ENCODE measurements at places on chromosomes 12 and 14.

- DNase-seq = no peak
Observed at GRCh38 chr14:54420478-54421142, 20.6 kb downstream of the CNIH1 start.

DNA sequence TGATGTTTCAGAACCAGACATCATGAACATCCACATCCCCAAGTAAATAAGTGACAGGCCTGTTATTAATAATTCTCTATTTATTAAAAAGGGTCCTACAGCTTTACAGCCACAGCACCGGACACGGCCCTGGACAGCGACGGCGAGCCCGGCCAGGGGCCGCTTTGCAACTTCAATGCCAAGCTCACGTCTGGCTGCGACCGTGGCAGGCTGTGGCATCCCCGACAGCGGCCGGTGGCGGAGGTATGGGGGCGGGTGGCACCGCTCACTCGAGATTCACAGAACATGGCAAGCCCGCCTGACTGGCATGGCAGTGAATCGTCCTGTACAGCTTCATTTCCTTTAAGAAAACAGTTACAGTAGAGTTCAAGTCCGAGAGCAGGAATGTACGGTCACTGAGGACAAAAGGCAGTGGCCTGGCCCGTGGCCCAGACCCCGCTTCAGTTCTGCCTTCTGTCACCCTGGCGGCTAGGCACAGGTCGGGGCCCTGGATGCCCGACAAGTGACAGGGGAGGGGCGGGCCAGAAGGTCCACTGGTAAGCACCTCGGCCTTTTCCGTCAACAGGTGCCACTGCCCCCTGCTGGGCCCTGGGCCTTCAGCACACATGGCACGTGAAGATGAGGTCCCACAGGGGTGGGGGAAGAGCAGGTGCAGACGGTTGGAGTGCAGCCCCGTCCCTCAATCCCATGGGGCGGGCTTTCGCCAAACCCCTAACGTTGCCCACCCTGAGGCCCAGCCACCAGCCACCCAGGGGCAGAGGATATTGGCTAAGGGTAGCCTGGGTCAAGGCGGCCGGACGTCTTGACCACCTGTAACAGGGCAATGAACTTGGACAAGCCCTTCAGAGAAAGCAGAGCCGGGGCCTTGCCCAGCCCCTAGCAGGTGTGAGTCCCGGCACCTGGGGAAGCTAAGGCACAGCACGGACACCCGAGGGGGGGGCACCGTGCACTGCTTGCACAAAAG, 30.3 kb downstream of the HIP1R start:
- DNase-seq = no peak

GRCh38 chr12:94839347-94839746, 164.2 kb downstream of the NDUFA12 start:
- DNase-seq = no peak

GRCh38 chr14:105151084-105151837, 17.3 kb downstream of the JAG2 start:
- DNase-seq = no peak

Data from type B pancreatic cell (in vitro differentiated cells).